ENCODE measurements at places on chromosomes 12 and 14.

GRCh38 chr12:52010152-52010622 lies 3.4 kb downstream of the TAMALIN start:
- peak; percentile 64 for DNase-seq

DNA sequence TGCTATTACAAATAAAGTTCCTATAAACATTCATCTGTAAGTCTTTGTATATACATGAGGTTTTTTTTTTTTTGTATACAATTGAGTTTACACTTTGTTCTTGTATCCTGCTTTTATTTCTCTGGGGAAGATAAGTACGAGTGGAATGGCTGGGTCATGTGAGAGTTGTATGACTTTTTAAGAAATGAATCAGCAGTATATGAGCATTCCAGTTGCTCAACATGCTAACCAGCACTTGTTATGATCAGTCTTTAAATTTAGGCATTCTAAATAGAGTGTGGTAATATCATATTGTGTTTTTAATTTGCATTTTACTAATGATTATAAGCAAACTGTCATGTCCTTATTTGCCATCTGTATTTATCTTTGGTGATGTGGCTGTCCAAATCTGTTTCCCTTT lies 44.7 kb upstream of the AMIGO2 start:
- no peak for DNase-seq

GRCh38 chr12:10178821-10179220 lies at the start of gene TMEM52B:
Gene TMEM52B, plus strand, starts transcription at chr12:10179032. Its CDS starts 543 bp downstream, at chr12:10179575.
- no peak for DNase-seq

DNA sequence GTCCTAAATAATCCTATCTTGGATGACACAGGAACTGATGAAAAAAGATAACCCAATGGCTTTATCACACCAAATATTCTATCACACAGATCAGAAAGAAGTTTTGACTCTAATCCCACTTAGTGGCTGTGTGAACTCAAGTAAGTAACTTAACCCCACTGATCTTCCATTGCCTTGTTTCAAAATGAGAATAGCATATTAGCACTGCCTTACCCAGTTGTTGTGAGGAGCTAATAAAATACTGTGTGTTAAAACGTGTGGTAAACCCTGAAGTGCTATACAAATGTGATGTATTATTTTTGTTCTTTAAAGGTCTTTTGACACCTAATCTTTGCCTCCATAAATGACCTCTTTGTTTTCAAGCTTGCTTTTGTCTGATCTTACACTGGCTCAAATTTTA lies 60.9 kb upstream of the ARID2 start:
- DNase-seq: no peak

GRCh38 chr14:44029933-44030332 lies 477.1 kb downstream of the FSCB start:
- no peak for DNase-seq
